ENCODE measurements at places on chromosomes 1 and 21.

- no peak for DNase-seq
These were observed 33.1 kb upstream of the LBR start for GRCh38 chr1:225460737-225461532.

- DNase-seq, result no peak
These were observed 71.0 kb downstream of the SIK1 start for GRCh38 chr21:43355925-43356289.

- DNase-seq, result no peak
These were observed 189.8 kb upstream of the PLXNA2 start for GRCh38 chr1:208433971-208434370.

- no peak for DNase-seq
These were observed 24.4 kb downstream of the SLC45A1 start for GRCh38 chr1:8342325-8342724.

GRCh38 chr21:34974162-34974981 is 74.7 kb downstream of the RUNX1 start:
- no peak for DNase-seq

DNA sequence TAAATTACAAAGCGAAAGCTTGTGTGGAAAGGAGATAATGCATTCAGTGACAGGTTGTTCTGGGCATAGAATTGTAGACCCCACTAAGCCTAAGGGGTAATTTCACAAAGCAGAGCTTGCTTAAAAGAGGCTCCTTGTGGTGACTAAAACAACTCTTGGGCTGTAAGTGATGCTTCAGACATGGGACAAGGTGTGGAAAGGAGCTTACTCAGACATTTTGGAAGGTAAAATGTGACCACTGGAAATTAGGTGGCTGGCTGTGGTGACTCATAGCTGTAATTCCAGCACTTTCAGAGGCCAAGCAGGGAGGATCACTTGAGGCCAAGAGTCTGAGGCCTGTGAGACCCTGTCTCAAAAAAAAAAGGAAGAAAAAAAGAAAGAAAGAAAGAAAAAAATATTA is 51.1 kb upstream of the LRRC8C start:
- DNase-seq, result no peak

DNA sequence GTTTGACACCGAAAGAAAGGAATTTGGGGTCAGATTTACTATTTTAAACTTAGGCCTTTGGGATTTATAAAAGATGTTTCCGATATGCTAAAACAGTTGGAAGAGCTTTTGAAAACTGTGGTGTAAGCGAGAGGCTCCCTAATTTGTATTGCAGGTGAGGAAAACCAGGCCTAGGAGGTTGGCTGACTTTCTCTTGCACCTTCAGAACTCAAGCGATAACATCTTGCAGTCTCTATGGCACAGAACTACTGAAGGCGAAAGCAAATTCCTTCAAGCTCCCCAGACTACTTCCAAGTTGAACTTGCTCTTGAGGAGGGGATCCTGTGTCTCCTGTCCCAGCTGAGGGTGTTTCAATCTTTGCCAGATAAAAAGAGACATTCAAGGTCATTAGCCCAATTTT is 685.7 kb downstream of the ADGRL2 start:
- no peak for DNase-seq

DNA sequence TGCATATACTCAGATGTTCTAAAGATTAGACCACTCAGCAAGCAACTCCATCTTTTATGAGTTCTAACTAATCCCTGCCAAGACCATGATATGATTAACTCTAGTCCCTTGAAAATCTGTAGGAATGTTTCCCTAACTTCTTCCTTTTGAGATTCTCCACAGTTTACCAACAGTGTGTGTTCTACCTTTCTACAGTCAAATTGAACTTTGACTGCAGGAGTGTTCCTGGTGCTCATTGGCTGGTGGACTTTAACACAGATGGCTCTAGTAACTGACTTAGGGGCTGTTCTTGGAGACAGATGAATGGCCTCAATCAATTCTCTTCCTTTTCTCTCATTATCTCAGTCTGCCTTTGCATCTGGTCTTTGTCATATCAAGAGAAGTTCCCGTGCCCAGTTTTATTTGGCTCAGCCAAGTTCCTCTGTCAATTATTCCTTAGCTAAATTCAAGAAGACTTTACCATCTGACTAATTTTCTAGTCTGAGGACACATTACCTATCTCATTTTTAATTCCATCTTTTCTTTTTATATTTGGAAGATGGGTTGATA is 643.9 kb upstream of the CAMK1G start:
- no peak for DNase-seq

- DNase-seq, result no peak
These were observed 127.1 kb downstream of the PCNX2 start for GRCh38 chr1:233168384-233168783.

DNA sequence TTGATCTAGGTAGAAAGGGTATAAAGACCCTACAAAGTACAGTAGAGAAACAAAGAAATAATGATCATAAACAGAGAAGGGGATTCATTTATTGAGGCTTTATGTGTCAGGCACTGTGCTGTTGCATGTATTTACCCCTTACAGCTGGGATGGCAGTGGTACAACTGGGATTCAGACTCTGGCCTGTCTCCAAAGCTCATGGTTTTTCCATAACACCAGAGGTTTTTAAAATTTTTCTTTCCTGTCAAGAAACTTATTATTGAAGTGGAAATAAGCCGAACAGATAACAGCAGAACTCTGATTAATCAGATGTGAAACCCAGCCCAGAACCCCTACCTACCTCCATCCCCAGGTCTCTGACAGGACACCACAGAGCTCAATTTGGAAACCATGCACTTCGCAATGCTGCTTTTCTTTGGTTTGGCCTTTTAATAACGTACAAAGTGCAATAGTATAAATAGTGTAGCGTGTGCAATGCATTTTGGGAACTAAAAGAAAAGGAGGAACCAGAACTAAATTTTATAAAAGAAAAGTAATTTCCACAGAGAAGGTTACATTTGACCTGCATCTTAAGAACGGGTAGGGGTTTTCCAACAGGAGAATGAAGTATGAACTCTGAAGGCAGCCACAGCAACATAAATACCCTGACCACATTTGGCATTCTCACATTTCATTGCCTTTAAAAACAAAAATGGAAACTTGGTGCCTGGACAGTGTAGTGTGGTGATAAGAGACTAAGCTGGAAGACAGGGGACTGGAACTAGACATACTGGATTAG is 92.0 kb upstream of the S1PR1 start:
- no peak for DNase-seq

DNA sequence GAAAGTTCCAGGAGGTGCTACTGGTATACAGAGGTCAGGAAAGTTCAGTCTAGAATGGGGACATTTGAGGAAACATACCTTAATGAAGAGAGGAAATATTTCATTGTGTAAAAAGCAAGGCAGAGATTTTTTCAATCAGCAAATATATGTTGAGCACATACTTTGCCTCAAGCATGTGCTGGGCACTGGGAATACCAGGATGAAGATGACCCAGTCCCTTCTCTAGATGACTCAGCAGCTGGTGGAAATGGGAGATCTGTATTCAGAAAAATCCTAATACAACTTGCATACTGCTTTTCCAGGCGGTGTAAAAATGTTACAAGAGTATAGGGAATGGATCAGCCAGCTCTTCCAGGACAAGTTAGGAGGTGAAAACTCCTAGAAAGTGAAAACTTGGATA is 229.3 kb downstream of the FGGY start:
- DNase-seq, result no peak

DNA sequence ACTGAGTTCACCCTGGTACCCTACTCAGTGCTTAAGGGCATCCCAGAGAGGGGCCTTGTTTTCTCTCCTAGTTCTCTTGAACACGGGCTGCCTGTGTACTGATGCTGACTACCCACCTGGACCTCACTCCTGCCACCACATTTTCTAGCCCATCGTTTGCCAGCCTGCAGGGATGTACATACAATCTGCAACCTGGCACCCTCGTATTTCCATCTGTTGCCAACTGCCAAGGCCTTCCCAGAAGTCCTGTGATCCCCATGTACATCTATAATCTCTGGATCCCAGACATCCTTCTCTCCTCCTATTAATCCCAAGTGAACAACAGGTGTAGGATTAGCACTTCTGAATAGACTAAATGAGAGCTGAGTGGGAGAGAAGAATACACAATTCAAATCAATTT is 212.0 kb downstream of the SLC45A1 start:
- no peak for DNase-seq

- no peak for DNase-seq
These were observed 1.6 kb downstream of the COG2 start for GRCh38 chr1:230643908-230644307.

DNA sequence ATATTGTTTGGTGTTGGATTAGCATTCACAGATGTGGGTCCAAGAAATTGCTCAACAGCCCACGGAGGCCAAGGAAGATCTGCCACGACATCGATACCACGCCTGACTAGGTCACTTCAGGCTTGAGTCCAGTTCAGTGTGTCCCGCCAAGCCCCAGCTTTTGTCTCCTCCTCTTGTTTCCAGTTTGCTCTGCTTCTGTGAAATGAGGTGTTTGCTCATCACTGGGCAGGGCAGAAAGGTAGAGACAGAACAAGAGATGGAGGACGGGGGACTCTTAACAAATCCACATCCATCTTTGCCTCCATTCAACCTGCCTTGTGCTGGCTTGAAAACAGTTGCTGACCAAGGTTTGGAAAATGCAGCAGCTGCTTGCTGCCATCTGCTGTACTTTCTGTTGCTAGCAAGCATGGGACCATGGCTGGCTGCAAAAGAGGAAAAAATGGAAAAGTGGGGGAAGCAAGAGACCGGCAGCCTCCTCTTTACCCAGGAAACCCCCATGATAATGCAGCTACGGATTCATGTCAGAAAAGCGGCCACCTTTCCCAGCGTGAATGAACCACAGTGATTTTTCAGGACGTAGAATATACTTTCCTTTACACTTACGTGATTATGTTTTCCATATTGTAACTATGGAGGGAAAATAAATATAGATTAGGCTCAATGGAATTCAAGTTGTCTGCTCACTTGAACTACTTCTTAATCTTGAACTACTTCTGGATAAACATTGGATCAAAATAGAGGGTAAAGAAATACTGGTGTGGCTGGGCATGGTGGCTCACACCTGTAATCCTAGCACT is 80.2 kb upstream of the GREM2 start:
- DNase-seq, result no peak

GRCh38 chr21:16125274-16125673 is 395.5 kb downstream of the USP25 start:
- no peak for DNase-seq

GRCh38 chr21:30083225-30083945 is 83.2 kb downstream of the CLDN17 start:
- DNase-seq, result no peak

GRCh38 chr21:28737674-28738419 is 254.8 kb downstream of the LTN1 start:
- no peak for DNase-seq

- no peak for DNase-seq
These were observed 26.6 kb upstream of the CASZ1 start for GRCh38 chr1:10823000-10823401.

- DNase-seq, result no peak
These were observed 228.5 kb upstream of the JUN start for GRCh38 chr1:59012378-59012777.

DNA sequence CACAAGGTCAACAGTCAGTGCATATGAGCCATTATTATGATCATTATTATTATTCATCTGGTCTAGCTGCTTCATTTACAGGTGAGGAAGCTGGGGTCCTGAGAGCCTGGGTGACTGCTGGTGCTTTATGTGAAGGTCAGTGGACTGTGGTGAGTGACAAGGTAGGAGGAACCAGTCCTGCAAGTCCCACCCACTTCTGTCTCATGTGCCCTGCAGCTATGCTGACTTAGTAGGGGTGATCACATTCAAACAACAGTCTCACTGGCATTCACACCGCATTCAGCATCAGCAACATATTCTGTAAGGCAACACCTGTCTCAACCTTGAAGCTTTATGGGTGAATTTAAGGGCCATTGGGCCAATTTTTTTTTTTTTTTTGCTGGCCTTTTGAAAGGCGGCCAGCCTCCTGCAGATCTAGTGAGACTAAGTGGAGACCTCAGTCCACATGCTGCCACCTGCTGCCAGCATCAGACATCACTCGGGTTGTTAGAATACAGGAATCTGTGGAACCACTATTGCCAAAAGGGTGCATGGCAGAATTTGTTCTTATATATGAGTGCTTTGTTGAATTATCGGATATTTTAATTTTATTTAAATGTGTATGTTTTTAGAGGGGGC is 59.9 kb upstream of the CACNA1E start:
- peak; percentile 7 for DNase-seq

DNA sequence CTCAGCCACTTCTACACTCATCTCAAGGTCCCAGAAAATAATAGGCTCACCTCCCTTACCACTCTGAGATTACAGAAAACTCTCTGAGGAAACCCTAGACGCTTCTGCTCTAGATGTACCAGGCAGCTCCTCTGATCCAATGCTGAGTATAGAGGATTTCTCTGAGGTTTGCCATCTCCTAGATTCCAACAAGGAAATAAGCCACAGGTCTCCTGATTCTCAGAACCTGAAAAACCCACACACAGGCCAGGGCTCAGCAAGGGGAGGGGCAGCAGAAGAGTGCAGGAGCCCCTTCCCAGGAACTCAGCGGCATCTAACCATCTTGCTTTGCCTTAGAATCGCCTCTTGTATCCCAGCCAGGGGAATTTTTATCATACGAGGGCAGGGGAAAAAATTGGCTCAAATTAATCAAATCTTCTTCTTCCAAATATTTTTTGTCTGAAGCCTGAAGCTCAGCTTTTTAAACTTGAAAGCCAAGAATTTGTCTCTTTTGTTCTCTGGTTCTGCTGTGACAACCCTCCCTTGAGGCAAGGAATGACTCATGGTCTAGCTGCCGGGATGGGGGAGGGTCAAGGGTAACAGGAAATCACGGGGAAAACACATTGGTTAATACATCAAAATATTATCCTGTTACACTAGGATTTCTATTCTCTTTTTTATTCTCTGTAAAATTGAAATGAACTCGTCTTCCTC is 30.8 kb downstream of the GORAB start:
- no peak for DNase-seq

GRCh38 chr1:32965251-32965747 is 690 bp upstream of the RNF19B start:
- DNase-seq, result no peak

DNA sequence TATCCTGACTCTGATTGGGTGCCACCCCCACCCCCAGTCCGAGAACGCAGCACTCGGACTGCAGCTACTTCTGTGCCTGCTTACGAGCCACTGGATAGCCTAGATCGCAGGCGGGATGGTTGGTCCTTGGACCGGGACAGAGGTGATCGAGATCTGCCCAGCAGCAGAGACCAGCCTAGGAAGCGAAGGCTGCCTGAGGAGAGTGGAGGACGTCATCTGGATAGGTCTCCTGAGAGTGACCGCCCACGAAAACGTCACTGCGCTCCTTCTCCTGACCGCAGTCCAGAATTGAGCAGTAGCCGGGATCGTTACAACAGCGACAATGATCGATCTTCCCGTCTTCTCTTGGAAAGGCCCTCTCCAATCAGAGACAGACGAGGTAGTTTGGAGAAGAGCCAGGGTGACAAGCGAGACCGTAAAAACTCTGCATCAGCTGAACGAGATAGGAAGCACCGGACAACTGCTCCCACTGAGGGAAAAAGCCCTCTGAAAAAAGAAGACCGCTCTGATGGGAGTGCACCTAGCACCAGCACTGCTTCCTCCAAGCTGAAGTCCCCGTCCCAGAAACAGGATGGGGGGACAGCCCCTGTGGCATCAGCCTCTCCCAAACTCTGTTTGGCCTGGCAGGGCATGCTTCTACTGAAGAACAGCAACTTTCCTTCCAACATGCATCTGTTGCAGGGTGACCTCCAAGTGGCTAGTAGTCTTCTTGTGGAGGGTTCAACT is 2.1 kb downstream of the RBM15 start:
- no peak for DNase-seq
